ENCODE measurements at places on chromosomes 7 and 10. TPM values are rescaled to one million over a fixed set of nuclear protein-coding genes. Genes with fewer than 3 reads are reported as not detected.

DNA sequence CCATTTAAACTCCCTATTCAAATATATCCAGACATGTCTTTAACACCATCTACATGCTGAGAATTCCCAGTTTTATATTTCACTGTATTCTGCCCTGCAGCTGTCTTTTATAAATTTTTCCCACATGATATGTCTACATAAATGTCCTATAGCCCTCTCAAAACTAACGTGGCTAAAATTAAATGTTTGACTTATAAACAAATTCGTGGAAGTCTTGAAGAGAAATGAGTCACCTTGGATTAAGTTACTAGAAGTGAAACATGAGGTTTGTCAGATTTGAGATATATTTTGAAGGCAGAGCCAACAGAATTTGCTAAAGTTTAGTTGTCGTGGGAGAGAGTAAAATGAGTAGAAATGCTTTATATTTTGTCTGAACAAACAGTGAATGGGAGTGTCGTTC, 386.9 kb upstream of the CNTNAP2 start:
- peak; percentile 42 for DNase-seq

DNA sequence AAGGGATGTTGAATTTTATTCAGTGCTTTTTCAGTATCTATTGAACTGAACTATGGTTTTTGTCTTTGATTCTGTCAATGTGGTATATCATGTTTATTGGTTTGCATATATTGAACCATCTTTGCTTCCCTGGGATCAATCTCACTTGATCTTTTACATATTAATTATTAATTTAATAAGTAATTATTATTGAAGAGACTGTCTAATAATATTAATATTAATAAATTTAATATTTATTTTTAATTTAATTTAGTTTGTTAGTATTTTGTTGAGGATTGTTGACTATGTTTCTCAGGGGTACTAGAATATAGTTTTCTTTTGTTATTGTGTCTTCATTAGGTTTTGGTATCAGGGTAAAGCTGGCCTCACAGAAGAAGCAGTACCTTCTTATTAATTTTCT, 26.5 kb upstream of the TRA2A start:
- DNase-seq, result no peak

GRCh38 chr7:107078517-107078966, 34.0 kb downstream of the PRKAR2B start:
- DNase-seq, result peak; percentile 74

- no peak for DNase-seq
These were observed 159.7 kb upstream of the LAMB4 start for GRCh38 chr7:108289852-108290251.

- no peak for DNase-seq
These were observed 381.3 kb downstream of the NRG3 start for GRCh38 chr10:82256275-82256674.

AKR1C2 gene
- 1.5 TPM for total RNA-seq

TDRD1 gene
- total RNA-seq, result not detected

ATG9B gene
- not detected for total RNA-seq
